ENCODE measurements at places on chromosomes 1 and 21.

DNA sequence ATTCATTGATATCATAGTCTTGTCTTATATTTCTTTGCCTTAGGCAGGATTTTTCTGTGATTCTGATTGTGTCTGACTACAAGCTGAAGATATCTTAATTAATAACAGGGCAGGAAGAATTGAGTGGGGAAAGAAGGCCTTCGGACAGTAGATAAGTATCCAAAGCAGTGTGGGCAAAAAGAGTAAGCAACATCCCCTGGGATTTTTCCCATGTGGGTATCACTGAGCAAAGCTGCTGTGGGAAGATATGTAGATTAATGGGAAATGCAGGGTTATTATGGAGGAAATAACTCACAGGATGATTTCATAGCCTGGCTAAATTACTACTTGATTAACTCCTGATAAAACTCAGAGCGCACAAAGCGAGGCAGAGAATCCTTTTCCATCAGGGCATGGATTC is 55.7 kb downstream of the RGS5 start:
- no peak for DNase-seq

GRCh38 chr1:108560874-108561459 is 1.1 kb downstream of the EEIG2 start:
- DNase-seq = no peak

DNA sequence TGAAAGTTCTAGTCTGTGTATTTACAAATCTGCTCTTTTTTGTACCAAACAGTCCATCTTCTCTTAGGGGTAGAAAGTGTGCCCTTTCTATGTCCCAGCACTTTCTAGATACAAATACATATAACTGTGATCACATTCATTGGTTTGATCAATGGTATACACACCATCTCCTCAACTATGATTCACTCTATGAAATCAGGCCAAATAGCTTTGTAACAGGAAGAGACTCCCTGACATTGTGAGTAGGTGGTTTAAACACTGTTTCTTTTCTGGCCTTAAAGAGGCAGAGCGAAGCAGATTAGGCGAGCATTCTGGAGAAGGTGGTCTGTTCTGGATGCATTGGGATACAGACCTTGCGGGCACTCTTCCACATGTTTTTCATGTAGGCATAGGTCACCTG is 39.3 kb upstream of the EXOSC10 start:
- DNase-seq = no peak

GRCh38 chr1:53326598-53327181 is 1.2 kb downstream of the LRP8 start:
- DNase-seq = no peak

- DNase-seq = no peak
Measured at GRCh38 chr1:241747992-241748391, 95.9 kb downstream of the WDR64 start.

DNA sequence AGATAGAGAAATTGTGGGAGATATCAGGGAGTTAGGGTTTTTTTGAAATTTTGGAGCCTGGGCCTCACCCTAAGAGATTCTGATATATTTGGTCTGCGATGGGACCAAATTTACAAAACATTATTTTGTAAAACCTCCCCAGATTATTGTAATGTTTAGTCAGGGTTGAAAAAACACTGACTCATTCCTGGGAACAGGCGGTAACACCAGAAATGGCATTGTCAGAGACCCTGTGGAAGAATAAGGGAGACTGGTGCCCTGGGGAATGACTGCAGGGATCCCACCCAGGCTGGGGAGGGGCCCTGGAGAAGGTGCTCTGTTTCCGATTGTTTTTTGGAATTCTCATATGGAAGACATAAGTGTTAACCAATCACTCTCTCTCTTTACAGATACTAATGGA is 13.1 kb upstream of the STRIP1 start:
- DNase-seq = no peak

DNA sequence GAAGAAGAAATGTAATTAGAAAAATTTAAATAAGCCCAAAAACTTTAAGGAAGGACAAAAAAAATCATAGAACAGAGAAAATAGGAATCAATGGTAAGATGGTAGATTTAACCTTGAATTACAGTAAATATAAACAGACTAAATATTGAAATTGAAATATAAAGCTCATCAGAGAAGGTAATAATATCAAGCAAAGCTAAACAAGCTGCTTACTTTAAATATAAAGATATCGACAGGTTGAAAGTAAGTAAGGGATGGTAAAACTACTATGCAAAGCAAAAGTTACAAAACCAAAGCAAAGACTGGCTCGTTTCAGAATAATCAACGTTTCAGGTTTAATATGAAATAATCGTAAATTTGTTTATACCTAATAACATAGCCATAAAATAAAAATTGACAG is 137.0 kb upstream of the KCNJ15 start:
- DNase-seq = no peak

- DNase-seq = no peak
Measured at GRCh38 chr1:3774946-3775489, 2.5 kb downstream of the SMIM1 start.

- DNase-seq = no peak
Measured at GRCh38 chr1:7315316-7315715, 455.8 kb upstream of the VAMP3 start.

DNA sequence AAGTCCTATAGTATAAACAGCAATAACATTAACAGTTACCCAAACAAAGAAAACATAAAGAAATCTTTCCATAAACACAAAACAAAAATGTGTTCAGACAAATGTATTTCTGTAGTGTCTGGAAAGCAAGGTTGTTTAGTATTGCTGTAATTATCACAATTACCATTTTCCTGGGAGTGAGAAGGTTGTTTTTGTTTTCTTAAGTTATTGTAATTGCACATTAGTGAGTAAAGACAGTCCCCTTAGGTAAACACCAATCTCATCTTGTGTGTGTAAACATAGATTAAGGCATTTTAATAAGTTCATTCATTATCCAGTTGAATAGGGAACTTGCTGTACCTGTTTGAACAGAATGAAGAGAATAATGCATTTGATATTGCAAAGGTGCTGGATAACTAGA is 356.9 kb upstream of the ADGRL4 start:
- no peak for DNase-seq

- DNase-seq = no peak
Measured at GRCh38 chr1:3787349-3787715, 9.0 kb downstream of the LRRC47 start.

DNA sequence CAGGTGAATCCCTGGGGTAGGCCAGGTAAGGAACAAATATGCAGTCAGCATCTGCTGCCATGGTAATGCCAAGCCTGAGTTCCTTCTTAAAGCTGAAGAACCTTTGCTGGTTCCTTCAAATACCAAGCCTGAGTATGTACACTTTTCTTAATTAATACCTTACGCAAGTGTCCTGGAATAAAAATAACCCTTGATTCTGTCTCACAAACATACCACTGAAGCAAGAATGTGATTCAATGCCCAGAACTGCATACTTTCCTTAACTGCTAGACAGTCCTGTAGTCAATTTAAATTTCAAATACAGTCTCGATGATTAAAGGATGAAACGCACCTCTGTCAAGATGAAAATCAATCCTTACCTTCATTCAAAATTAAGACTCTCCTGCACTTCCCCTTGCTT is 634.0 kb upstream of the CHRM3 start:
- DNase-seq = no peak

DNA sequence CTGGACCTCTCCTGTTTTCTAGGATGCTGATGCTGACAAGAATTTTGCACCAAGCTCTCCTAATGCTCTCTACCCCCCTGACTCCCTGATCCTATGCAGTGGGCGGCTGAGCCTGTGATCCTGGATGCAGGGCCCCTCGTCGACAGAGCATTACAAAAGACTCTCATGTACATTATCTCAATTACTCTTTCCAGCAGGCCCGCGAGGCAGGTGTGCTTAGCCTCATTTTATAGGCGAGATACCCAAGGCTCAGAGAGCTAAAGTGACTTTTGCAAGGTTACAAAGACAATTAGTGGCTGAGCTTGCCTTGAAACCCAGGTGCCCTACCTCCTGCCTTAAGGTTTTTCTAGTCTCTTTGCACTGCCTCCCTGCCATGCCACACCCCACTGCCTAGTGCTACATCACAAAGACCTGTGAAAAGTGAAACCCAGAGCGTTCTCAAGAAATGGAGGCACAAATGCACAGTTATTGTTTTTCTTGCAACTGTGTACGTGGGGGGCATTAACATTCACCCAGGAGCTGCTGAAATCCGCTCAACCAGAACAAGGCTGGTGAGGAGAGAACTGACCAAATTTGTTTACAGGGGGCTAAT is 10.0 kb upstream of the C8A start:
- no peak for DNase-seq

GRCh38 chr21:33514229-33514628 is 22.7 kb upstream of the DNAJC28 start:
- DNase-seq = no peak

DNA sequence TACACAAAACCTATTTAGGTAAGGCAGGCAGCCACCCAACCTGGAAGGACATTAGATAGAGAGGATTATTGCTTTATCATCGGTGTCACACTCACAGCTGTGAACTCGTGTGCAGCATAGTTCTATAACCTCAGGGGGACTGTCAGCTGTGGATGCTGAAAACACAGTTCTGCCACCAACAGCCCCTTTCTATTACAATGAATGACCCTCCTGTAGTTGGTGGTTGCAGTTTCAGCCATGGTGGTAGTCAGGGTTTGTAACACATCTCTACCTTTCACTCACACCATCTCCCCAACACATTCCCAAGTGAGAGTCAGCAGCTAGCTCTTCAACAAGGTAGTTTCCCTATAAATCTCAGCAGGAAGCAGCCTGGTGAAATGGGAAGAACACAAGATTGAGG is 136.8 kb downstream of the ZC3H11B start:
- DNase-seq = no peak

DNA sequence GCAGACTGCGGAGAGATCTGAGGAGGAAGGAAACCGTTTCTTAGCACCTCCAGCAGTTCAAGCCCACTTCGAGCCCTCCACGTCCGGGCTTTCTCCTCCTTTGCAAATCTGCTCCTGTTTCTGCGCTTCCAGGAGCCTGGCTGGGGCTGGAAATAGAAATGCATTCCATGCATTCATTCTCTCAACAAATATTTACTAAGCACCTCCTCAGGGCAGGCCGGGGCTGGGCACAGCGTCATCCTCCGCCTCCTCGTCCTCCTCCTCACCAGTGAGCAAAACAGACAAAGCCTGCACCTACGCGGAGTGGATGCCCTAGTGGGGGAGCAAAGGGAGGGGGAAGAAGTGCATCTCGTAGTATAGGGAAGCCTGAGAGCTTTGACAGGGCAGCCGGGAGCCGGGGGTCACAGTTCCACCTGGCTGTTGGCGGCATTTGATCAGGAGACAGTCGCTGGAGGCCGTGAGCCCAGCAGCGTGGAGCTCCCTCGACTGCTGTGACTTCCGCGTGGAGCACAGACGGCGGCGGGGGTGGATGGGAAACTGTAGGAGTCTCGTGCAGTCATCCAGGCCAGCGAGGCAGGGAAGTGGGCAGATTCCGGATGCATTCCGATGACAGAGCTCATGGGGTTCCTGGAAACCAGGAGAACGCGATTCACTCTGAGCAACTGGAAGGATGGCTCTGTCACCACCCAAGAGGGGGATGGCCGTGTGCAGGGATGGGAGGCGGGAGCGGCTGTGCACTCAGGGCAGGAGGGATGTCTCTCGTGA is 93.5 kb downstream of the SIK1 start:
- no peak for DNase-seq

GRCh38 chr1:35866991-35867390 is 16.0 kb upstream of the AGO1 start:
- no peak for DNase-seq

DNA sequence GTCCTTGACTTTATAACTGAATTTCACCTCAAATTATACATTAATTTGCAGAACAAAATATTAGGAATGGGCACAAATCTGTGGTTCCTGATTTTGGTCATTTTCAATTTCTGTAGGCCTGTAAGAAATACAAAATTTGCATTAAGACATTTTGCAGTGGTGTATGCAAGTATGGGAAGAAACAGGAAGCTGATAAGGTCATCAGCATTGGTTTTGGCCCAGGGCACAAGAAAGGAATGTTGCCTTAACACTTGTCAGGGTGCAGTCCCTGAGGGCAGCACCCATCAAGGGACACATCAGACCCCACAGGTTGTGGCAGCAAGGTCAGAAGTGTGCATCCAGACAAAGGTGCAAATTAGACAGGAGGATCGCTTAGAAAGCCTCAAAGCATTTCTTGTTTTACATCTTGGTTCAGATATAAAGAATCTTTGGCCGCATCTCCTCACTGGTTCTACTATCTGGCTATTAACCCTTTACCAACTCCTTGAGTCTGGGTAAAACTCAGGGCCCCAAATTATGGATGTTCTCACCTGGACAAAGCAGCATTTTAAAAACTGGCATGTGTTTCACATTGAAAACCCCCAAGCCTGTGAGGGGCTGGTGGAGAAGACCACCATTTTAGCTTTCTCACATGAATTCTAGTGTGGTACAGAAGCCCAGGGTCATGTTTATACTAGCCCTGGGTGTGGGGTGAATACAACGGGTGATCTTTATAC is 182.4 kb downstream of the CDC7 start:
- no peak for DNase-seq

GRCh38 chr1:17186216-17186909 is 18.6 kb upstream of the PADI1 start:
- no peak for DNase-seq

DNA sequence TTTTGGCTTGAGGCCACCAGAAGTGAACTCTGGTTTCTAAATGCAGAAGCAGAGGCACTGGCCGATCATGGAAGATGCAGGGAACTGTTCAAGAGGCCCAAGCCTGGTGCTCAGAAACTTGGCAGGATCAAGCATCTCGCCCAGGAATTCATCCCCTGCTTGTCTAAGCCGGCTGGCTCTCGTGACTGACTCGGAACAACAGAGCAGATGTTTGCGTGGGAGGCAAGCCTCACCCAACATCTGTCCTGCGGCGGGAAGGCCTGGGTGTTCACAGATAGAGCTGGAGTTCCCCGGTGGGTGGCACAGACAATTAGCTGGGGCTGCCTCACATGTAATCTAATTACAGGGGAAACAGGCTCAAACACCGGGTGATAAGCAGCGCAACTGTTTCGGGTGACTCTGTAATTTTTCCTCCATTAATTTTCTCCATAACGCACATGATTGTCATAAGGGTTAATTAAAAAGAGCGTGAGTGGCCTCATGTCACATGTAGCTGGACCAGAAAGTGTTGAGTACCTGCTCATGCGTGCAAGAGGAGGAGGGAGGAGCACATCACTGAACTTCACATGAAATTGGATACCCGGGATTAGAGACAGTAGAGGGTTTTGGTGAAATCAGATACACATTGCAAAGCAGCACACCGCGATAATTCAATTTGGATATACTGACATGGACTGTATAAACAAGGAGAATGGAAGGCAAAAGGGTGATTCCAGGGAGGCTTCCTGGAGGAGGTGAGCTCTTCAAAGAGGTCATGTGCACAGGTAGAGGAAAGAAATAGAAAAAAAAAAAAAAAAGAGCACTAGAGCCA is 180.0 kb downstream of the ETS2 start:
- DNase-seq = no peak

DNA sequence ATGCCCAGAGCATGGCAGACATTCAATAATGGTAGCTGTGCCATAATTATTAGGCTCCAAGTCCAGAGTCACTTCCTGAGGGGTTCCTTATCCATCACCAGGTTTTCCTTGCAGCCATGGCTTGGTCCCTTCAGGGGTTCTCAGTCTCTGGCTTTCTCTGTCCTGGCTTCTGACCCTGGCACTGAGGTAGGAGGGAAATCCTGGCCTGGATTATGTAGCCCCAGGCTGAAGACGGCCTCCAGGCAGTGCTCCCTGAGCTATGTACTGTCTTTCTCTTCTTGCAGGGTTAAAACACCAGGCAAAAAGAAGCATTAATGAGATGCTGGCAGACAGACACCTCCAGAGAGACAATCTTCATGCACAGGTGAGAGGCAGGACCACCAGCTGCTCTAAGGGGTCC is 9.5 kb upstream of the PADI3 start:
- no peak for DNase-seq

All from stimulated activated CD8-positive, alpha-beta memory T cell treated with anti-CD3 and anti-CD28 coated beads, Interleukin-4, amount 100 ng/mL, for 1 hour (primary cell).